Stimulated activated CD4-positive, alpha-beta T cell treated with anti-CD3 and anti-CD28 coated beads, Interleukin-2, amount 100 ng/mL, for 24 hours (primary cell): ENCODE measurements at places on chromosomes 2 and 18.
A peak's percentile ranks its signal among the peaks of the same experiment; 100 is the strongest.

DNA sequence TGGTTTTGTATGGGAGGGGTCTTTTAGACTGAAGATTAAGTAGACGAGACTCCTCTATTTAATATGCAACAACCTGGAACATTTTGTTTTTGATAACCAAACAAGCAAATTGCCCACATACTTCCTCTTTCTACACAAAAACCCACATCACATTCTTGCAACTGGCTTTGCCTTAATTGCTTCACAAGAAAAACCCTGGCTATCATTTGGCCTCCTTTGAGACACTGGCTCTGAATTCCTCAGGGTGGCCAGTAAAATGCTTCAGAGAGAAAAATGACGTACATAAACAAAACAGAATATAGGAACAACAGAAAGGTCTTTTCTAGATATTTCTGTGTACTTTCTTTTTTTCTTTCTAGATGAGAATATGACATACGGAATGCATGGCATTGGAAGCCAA, 103.0 kb downstream of the TRIB2 start:
- no peak for DNase-seq

DNA sequence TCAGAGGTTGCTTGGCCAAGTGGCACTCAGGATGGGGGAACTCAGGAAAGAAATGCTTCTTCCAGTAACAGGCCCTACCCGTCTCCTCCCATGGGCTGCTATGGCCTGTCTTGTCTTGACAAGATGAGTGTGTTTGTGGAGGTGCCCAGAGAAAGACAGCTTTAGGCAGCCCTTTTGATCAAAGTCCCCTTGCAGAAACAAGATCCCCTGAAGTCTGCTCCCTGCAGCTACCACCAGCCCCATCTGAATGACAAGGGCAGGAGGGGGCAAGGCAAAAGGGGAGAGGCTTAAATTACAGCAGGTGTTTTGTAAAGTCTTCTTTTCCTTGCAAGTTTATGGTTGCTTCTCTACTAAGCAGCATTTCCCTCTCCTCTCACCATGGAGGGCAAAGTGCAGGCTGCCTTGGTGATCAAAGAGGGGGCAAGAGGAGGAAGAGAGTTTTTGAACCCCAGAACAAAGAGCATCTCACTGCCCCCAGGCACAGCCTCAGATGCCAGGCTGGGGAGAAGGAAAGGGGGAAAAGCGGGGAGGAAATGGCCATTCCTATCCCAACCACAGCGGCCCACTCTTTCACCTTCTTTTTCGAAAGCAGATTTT, 6.7 kb downstream of the EVA1A start:
- no peak for DNase-seq

DNA sequence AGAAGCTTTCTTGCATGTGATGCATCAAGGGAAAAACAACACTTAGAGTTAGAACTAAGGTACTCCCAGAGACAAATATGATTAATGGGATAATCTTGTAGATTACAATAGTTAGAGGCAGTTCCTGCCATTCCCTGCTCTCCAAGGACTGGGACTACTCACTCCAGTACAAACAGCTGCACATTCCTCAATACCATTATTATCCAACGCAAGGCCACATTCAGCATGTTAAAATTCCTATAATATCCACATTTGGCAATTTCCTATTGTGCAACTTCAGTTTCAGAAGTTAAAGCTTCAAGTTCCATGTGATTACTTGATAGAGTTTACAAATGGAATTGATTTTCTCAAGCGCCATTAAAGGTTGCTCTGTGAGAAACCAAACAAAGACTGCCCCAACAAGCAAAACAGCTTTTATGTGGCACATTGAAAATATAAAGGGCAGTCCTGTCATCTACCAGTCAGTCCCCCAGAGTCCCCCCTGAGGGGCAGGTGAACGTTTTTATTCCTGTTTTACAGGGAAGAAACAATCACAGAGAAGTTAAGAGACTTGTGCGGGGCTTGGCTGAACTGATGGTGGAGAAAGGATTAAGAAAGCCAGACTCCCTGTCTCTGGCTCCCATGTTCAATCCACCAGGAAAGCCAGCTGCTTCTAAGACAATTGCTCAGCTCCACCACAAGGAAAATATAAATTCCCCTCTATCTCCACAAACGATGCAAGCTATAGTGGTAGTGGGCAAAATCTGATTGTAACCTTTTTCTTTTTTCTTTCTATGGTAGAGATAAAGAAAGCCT, 72.6 kb downstream of the TXNL1 start:
- no peak for DNase-seq

DNA sequence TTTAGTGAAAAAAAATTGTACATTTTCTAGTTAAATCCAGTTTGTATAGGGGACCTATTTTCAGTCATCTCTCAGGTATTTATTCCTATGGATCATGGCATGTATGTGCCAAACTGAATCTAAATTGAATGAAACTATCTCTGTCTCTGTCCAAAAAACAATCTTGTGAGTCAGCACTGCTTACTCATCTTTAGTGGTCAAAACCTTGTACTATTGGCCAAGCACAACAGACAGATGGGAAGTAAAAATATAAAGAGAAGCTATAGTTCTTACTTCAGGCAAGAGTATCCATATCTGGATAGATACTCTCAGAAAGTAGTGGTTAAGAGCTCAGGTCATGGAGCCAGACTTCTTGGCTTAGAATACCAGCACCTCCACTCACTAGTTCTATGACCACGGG, 76.0 kb upstream of the KLHL14 start:
- DNase-seq, result no peak

- DNase-seq, result no peak
Observed at GRCh38 chr2:101768556-101769220, 71.2 kb downstream of the MAP4K4 start.

- DNase-seq, result no peak
Observed at GRCh38 chr2:99571954-99572353, 82.1 kb upstream of the REV1 start.

GRCh38 chr2:146587291-146587713, 1257.5 kb upstream of the ACVR2A start:
- DNase-seq, result no peak

GRCh38 chr2:181235683-181236459, 221.3 kb upstream of the ITGA4 start:
- no peak for DNase-seq

- DNase-seq, result no peak
Observed at GRCh38 chr2:190664240-190664639, 15.4 kb downstream of the NAB1 start.

DNA sequence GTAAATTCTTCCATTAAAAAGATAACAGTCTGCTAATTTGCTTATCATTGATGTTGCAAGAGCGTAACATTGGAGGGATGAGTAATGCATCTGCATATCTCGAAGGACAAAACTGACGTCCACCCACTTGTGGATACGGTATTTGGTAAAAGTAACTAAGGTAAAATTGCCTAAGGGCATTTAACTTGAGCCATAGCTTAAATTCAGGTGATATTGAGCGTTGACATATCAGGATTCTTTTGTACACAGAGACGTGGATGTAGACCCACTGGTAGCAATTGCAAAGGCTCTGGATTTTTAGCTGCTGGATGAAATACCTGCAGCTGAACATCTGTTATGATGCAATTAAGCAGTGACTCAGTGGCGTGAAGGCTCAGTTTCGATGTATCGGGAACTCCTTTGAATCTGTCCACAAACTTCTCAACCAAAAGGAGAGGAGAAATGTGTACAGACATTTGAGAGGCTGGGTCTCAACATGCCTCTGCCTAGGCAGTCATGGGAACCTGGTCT, 119.3 kb downstream of the SPTBN1 start:
- no peak for DNase-seq

DNA sequence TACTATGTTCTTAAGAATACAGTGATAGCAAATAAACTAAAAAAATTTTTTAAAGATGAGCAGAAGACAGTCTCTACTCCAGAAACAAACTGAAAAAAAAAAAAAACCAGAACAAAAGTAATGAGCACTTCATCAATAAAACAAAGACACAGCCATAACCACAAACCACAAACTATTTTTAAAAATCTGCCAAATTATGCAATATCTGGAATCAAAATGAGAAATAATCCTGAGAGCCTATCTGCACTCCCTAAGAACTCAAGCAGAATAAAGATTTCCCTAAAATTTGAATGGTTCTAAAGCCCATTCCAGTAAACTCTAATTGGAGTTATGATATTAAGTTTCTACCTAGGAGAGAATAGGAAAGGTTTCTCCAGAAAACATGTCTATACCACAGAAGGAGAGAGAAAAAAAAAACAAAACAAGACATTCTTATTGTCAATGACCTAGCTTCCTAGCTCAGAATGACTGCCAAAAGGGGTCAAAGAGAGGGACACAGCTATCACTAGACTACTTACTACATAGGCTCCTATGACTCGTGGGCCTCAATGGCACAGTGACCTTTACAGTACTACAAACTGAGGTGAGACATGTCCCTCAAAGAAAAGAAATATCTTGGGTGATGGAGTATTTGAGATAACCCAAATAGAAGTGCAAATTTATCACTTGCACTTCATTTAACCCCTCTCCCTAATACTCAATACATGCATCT, 262.8 kb downstream of the ZEB2 start:
- DNase-seq, result no peak

GRCh38 chr2:23230885-23231284, 154.1 kb upstream of the KLHL29 start:
- no peak for DNase-seq

DNA sequence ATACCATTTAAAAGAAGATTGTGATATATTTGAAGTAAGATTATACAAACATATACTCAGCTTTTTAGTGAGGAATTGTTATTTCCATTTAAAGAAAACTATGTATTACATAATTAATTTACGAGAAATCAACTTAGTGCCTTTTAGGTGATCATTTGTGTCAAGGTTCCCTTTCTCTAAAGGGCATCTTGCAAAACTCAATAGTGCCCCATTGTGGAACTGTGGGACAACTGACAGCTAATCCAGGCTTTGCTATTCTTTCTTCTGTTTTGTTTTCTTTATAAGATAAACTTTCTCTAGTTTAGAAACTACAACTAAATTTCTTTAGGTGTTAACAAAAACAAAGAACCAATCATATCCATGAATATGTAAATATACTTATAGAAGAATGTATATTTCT, 24.3 kb upstream of the VIT start:
- no peak for DNase-seq

DNA sequence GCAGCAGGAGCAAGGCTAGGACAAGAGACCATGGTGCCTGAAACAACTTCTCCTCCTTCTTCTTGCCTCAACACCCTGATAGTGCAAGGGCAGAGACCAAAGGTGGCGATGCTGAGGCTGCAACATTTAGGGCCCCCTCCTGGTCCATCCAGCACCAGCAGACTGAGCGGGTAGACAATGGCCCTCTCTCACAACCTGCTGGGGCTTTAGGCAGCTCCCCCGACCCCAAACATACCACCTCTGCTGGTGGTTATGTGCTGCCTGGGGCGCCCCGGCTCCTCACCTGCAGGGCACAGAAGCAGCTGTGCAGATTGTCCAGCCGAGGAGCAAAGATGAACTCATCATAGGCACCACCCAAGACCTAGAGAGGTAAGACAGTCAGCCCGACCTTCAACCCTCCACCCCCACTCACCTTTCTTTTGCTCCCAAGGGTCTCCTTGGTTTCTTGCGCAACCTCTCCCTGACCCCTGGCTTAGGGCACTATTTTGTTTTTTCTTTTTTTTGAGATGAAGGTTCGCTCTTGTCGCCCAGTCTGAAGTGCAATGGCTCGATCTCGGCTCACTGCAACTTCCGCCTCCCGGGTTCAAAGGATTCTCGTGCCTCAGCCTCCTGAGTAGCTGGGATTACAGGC, 3.5 kb downstream of the DNPEP start:
- DNase-seq, result no peak

GRCh38 chr2:44555700-44556099, 194.0 kb downstream of the CAMKMT start:
- no peak for DNase-seq

DNA sequence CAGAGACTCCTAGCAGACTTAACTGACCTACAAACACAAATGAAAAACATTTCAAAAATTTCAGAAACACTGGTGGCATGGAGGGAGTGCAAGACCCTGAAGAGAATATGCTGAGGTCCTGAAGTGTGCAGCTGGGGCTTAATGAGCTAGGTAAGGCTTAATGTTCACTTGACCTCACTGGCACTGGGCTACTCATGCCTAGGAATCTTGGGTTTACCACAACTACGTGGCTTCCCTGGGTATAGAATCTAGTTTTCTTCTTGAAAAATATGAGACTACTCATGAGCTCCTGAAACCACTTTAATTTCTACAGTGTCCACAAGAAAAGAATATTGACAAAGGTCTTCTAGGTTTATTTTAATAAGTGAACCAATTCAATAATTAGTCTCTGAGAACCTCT, 139.8 kb downstream of the HNMT start:
- DNase-seq, result no peak

DNA sequence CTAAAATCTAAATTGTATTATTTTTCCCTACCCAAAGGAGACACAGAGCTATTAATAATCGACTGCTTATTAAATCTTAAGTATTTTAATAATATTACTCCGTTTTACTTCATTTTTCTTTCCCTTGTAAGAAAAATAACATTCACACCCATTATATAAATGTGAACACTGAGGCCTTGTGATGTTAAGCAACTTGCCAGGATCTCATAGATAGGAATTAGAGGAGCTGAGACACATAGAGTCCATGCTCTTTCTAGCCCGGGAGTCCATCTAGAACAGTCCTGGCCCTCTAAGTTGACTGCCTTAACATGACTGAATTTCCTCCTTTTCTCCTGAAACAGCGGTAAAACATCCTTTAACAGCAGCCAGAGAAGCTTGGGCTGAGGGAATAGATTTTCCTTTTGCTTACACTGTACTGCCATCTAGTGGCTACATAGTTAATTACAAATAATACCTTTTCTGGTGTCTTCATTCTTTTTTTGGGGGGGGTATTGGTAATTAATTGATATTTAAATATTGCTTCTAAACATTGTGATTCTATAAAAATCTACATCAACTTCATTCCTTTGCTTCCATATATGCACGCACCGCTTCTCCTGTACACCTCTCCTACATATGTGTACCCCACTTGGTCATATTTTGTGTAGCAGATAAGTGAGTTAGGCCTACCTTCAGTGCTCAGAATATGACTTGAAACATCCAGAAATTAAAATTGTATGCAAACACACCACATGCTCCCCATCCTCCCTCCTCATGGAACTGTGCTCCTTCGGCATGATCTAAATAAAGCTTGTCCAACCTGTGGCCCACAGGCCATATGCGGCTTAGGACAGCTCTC, 125.8 kb upstream of the HNMT start:
- DNase-seq, result no peak

DNA sequence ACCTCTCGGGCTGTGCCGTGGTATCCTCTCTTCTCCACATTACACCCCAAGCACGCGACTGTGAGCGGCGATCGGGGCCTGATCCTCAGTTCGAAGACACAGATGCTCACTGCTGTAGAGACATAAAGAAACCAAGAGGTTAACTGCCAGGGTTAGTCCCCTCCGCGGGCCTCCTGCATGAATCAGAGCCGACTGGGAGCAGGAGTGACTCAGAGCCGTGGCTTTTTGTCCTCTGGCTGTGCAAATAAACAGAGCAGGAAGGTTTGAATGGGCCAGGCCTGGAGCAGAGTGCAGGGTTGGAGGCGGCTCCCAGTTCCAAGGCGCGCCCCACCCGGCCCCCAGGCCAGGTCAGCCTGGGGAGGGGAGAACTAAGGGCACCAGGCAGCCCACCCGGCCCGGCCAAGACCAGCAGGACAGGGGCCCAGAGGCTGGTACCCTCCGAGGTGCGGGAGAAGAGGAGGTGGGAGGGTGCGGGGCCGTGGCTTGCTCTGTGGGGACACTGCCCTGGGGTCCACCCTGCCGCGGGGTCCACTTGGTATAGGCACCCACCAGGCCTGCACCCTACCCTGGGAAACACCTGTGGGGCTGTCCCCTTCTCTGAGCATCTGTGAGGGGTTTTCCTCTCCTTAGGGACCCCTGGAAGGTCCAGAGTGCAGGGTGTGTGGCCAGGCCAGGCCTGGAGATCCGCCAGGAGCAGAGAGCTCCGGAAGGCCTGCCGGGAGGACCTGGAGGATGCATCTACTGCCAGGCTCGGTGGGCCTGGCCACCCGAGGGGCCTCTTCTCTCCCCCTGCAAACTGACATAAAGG, 16.5 kb downstream of the TWIST2 start:
- DNase-seq, result peak; percentile 39
